ENCODE measurements at places on chromosomes 1 and 21.

DNA sequence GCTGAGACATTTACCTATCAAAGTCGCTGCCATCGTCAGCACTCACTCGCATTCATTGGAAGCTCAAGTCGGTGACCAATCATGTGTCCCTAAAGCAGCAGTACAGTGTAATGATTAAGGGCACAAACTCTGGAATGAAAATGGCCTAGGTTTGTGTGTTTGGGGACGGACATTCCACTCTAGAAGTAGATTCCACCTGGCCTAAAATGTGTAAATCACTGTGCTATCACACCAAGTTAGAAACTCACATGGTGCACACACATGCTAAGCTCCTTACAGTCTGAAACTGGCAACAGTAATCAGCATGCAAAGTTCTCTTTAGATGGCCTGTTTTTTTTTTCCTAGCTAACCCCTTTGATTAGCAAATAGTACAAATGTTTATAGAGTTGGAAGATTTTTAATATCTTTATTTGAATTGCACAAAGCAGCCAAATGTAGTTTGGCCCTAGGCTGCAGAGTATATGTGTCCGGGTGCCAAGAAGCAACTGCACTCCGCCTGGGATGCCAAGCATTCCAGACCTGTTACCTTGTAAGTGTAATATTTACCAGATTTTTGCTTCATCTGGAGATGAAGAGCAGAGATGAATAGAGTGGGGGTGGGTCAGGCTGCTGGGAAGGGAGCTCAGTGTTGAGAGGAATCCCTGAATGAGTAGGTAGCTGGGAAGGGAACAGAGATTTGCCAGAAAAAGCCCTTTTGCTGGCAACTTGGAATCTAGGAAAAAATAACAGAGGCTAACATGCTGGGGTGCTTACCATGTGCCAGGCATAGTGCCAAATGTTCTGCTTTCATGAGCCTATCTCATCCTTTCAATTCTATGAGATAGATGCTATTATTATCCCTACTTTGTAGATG lies 35.2 kb downstream of the TGFB2 start:
- no peak for DNase-seq

DNA sequence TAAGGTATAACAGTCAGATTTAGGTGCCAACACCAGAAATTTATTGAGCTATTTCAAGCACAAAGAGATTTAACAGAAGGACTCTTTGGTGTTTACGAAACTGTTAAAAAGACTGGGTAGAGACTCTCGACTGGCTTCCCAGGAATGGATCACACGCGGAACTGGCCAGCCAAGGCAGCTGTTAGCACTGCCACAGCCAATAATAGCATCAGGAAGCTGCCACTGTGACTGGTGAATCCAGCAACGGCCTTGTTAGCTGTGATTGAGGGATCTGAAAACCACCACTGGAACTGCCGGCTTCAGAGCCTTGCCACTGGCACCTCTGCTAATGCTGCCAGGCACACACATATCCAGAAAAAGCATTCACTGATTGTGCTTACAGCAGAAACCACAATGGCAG lies 10.6 kb upstream of the SIM2 start:
- DNase-seq: no peak

DNA sequence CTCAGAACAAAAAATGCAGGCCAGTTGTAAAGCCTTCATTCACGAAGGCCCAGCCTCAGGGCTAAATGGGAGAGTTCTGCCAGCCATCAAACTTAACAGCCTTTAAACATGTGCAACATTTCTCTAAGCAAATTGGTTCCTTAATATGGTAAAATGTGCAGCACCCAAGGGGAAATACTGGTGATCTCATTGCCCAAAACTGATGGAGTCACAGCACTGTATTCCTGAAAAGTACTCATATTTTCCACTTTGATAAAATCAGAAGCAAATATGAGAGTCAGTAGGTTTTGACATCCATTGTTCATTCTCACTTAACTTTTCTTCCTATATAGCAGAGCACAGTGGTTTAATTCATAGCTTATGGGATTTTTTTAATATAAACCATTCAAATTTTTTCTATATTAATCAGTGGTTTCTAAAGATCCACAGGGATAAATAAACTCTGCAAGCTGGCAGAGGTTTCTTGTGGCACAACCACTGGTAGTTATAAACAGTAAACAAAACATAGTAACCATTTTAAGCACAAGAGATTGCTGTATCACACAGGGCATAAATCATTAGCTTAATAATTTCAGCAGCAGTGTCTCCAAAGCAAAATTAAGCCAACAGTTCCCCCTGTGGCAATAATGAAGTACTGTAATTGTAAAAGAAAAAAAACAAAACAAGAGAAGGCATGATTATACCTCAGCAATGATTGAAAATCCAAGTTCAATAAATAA lies 106.9 kb upstream of the LYPLAL1 start:
- DNase-seq: no peak

GRCh38 chr1:187415065-187415464 lies 586.3 kb downstream of the PLA2G4A start:
- no peak for DNase-seq

DNA sequence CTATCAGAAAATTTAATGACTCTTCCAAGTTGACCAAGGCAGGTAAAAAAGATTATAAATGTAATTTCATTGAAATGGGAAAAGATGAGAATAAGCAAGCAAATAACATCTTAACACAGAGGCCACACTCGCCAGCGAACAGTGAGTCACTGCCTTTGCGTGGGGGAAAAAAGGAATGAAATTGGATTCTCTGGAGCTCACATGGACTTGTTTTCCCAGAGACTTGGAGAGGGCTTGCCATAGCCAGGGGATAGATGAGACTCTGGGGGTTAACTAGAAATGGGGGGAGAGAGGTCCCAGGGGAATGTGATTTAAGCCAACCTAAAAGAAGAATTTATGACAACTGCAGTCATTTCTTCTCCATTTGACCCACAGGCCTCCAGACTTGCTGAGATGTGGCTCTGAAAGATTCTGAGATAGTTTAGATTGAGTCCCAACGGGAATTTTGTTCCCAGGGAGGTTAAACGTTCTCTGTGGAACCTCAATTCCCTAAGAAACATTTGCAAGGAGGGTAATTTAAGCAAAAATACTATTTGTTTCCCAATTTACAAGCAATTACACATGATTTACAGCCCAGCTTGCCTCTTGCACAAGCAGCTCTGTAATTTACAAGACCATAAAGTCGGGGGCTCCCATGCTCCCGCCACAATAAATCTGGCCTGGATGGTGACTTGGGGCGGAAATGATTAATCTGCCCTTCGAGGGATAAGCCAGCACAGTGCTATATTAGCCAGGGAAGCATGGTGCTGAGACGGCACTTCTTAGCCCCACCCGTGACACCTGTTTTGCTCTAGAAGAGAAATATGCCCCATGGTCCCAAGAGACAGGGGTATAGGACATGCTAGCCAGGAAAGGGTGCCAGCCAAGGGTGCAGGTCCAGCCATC lies 68.8 kb downstream of the GRIK3 start:
- DNase-seq: no peak

- DNase-seq: no peak
Measured at GRCh38 chr1:223714849-223715603, 2.7 kb downstream of the CAPN2 start.

- DNase-seq: no peak
Measured at GRCh38 chr1:218444588-218444987, 99.5 kb downstream of the TGFB2 start.

GRCh38 chr1:228231189-228231588 lies 23.3 kb downstream of the OBSCN start:
- DNase-seq: no peak

All from activated gamma-delta T cell (primary cell).